AG10803 (cell line): ENCODE measurements at places on chromosomes 7 and 10.
A peak's percentile ranks its signal among the peaks of the same experiment; 100 is the strongest.

DNA sequence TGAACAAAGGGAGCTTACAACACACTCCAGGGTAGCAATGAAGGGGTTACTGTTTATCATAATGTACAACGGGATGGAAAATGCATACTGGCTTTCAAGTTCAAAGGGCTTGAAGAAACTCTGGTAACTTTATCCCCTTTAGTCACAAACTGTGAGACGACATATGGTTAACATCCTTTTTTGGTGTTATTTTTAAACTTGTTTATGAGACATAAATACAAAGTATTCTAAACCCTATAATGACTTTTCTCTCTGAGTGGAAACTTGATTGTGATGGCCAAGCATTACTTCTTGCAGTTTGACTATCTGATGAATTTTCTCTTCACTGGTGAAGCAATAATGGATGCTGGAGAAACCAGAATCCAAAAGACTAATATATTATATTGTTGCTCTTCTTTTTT, 62.0 kb upstream of the SEMA3A start:
- no peak for DNase-seq

- DNase-seq = no peak
Observed at GRCh38 chr7:52764492-52765169, 270.8 kb upstream of the POM121L12 start.

GRCh38 chr10:117677890-117678500, 135.4 kb downstream of the EMX2 start:
- DNase-seq = peak; percentile 31

GRCh38 chr10:65325913-65326312, 1599.9 kb upstream of the LRRTM3 start:
- DNase-seq = no peak

DNA sequence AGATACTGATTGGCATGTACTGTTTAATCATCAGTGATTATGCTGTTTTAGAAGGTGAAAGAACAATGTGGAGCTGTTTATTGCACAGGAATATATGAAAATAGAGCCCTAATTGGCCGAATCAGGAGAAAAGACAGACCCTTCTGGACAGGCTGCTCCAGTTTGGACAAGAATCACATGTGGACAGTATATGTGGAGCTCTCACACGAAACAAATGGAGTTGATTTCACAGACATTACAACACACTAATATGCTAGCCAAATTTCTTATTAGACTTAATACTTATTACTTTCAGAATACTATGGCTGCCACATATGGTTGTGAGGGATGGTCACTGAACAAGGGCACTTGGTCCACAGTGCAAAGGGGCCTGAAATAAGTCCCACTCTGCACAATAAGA, 15.5 kb downstream of the TWIST1 start:
- peak; percentile 75 for DNase-seq

- no peak for DNase-seq
Observed at GRCh38 chr10:97049670-97050069, 136.1 kb downstream of the SLIT1 start.

DNA sequence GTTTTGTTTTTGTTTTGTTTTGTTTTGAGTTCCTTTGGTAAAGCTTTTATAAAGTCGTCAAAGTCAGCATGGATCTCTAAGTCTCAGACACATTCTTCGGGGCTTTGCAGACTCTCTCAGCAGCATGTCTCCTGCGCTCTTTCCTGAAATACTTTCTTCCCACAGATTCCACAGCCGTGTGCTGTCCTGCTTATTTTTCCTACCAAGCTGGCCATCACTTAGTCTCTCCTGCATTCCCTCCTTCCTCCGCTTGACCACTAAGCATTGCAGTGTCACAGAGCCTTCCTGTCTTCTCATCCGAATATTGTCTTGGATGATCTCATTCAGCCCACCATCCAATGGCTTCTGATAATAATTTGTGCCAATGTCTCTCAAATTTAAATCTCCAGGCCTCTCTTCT, 434.3 kb upstream of the C7orf33 start:
- peak; percentile 66 for DNase-seq

DNA sequence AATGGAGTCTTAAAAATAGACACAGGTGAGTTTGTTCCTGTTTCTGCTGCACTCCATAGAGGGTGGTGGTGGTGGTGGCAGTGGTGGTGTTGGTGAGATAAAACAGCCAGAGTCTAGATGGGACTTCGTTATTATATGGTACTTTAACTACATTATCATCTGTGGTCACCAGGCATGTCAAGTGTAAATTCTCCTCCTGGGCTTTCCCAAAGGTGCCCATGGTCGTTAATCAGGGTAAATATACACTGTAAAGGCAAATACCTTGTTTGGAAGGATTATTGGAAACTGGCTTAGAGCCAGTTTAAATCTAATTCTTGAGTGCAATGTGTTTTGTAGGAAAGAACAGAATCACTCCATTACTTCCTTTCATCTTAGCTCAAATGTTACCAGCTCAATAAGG, 21.5 kb upstream of the COMMD3 start:
- DNase-seq = no peak

DNA sequence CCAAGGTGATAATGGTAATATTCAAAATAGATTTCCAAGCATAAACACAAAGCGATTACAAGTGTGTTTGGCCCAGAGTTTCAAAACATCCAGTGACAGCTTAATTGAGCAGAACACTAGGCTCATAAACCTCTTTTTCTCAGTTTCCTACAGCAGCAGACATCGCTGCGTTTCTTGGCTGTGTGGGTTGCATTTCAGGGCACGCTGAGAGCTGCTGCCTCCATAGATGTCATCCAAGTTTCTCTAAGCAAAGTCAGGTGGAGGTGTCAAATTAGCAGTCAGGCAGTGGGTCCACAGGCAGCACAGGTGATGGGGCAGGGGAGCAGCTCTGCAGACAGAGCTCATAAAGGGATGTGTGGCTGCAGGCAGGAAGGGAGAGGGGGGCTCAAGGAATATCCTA, 50.5 kb upstream of the COL13A1 start:
- no peak for DNase-seq

DNA sequence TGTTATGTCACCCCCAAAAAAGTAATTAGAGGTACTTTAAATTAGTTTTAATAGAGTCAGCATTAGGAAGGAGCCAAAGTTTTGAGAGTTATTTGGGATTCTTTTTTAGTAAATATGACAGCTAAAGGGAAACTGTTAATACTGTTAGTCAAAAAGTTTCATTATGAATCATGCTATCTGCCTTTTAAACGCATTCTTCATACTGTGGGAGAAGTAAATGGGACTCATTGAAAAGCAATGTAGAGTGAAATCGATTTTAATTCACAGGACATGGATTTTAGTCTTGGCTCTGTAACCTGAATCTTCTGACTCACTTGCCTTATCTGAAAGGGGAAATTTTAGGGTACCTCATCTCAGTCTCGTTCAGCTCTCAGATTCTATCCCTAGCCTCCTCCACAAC, 105.1 kb downstream of the AASS start:
- no peak for DNase-seq

- no peak for DNase-seq
Observed at GRCh38 chr7:42932811-42933591, 825 bp downstream of the MRPL32 start.

DNA sequence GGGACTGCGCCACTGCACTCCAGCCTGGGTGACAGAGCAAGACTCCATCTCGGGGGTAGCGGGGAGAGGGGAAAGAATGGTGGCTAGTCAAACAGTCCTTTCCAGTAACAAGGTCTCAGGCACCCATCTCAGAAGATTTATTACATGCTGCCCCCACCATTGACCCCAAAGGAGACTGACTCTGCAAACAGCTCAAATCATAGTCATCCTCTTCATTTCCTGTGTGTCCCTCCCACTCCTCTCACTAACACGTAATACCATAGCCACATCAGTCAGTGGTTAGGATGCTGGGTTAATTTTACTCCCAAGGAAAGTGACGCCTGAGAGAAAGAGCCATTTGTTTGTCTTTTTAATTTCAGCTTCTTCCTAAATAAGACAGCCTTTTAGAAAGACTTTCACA, 56.6 kb upstream of the BET1 start:
- DNase-seq = peak; percentile 59

DNA sequence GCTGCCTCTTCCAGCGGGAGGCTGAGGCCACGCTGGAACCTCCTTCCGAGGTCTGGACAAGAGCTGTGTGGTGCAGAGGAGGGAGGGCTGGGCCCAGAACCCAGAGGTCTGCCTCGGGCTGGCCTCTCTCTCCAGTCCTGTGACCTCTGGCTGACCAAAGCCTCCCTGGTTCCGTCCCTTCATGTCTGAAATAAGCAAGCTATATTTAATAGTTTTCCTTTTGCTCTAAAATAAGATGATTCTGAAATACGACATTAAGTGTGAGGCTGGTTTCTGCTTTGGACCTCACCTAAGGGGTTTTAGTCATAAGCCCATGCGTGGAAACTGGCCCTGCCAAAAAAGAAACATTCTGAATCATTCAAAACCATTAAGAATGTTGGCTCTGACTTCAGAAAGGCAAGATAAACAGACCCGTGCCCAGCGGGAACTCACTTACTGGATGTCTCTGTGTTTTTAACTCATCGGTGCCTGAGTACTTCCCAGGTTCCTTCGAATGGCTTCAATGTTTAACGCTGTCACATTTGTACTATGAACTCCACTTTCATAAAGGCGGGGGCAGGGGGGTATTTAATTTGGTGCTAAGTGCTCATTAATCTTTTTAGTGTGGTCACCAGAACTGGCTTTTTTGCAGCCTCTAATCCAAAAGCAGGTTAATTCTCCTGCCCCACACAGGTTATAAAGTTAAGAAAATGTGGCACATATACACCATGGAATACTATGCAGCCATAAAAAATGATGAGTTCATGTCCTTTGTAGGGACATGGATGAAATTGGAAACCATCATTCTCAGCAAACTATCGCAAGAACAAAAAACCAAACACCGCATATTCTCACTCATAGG, 157.5 kb upstream of the KLF14 start:
- DNase-seq = peak; percentile 94

GRCh38 chr10:98154076-98154475, 19.6 kb downstream of the R3HCC1L start:
- no peak for DNase-seq

DNA sequence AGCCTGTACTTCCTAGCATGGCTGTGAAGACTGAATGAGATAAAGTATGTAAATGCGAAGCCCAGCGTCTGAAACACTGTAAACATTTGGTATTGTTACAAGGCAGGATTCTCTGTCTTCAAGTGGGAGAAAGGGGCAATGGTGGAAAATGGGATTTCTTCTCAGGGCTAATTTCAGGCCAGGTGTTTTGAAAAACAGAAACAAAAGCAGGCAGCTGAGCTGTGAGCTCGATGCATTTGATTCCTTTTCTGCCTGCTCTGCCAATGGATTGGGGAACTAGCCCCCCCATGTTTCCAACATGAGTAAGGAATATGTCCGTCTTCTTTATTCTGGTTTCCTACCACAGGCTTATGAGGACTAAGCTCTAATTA, 732.1 kb upstream of the AUTS2 start:
- DNase-seq = no peak

GRCh38 chr7:26863518-26864308, 677 bp downstream of the SKAP2 start:
- peak; percentile 53 for DNase-seq

- DNase-seq = no peak
Observed at GRCh38 chr7:32222251-32222900, 152.2 kb upstream of the PDE1C start.

GRCh38 chr7:108201766-108202165, 71.6 kb upstream of the LAMB4 start:
- DNase-seq = no peak

DNA sequence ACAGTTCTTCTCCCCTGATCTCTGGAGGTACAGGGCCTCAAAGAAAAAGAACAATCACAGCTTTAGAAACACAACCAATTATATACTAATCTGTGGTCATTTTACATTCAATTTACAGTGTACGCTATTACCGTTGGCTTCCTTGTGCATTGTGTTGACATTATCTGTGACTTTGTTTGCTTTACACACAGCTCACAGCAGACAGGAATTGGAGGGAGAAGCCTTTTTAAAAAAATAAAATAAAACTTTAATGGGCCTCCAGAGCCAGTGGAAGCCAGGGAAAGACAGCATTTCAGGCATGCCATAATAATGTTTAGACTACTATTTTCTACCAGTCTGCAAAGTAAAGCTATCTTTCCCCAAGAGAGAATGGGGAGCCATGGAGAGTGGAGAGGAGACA, 179.0 kb upstream of the ADO start:
- no peak for DNase-seq

DNA sequence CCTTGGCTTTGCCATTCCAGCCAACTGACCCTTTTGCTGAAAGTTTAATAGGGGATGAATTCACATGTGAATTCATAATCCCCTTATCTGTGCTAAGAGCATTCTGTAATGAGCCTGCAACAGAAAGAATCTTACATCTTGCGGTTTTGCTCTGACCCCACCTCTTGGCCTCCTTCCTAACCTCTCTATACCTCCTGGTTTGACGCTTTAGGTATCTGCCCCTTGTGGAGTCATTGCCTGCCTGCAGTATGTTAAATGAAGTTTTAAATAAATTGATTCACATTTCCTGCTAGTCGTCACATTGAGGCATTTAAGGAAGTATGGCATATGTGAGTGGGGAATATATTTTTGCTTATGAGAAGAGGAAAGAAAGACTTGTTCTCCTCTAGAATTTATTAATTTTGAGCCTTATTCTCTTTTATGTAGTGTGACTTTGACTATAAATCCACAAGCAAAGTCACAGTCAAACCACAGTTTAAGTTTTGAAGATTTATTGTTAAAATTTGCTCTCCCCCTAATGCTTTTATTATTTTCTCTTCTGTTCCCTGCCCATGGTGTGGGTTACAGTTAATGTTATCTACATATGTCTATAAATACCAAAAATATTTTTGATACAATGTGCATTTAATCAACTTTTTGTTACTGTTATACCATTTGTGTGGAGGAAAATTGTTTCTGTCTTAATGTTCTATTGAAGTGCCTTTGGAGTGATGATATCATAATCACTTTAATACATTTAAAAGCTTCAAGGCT, 60.9 kb downstream of the LRMDA start:
- DNase-seq = no peak

DNA sequence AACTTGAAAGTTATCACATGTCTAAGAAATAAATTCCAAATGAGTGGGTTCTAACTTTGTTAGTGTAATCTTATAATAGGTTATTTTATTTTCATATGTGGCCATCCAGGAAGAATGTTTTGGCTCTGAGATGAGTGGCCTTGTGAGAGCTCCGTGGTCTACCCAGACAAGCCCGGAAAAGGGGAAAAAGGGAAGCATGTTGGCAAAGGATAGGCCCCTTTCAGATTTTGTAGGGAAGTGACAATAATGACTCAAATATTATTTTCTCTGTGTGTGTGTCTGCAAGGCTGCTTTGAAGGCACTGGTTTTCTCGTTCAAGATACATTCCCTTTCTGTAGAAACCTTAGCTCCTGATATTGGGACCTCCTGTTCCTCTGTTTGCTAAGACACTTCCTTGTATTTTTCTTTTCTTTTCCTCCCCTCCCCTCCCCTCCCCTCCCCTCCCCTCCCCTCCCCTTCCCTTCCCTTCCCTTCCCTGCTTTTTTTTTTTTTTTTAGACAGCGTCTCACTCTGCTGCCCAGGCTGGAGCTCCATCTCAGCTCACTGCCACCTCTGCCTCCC, 240.8 kb downstream of the LRMDA start:
- DNase-seq = no peak

DNA sequence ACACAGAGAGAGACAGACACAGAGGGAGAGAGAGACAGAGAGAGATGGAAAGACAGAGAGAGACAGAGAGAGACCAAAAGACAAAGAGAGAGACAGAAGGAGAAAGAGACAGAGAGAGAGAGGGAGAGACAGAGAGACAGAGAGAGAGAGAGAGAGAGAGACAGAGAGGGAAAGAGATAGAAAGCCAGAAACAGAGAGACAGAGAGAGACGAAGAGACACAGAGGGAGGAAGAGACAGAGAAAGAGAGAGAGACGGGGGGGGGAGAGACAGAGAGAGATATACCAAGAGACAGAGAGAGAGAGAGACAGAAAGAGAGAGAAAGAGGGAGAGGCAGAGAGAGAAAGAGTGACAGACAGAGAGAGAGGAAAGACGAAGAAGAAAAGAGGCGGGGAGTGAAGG, 10.2 kb downstream of the VSTM4 start:
- no peak for DNase-seq

- peak; percentile 73 for DNase-seq
Observed at GRCh38 chr10:46028584-46029460, 1.6 kb downstream of the NCOA4 start.
